Upper lobe of right lung (tissue), 1 donor: ENCODE measurements at places on chromosomes 6 and 20. TPM values are rescaled to one million over a fixed set of nuclear protein-coding genes. Genes with fewer than 3 reads are reported as not detected.

The CAGE1 gene
- total RNA-seq: not detected

DNA sequence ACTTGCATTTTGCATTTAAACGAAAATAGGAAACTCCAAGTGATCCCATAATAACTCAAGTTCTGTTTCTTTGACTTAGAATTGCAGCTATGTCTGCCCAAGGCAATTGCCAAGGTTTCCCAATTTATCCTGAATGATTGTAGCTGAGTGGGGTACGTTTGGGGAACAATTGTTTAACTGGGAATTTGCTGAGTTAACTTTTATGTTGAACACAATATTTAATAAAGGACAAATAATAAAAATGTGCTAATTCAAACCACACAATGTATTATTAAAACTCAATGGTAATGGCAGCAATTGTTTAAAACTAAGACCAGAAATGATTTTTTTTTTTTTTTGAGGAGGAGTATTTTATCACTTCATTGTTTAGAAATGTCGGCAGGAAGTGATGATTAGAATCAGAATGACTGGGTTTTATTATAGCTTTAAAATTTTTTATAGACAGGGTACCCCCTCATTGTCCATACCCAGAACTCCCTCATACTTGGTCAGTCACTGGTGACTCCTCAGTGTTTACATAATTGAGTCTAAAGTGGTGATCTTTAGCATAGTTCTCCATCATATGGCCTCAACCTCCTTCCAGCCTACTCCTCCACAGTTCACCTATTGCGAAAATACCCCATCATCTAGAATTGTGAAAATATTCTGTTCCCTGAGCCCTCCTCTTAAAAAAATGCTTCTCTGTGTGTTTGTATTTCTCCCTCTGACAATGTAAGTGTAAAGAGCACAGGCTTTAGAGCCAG is 389.2 kb upstream of the CITED2 start:
- peak overlapping the region; percentile 59 for H3K27ac ChIP-seq
- DNase-seq: no peak
- H3K4me1 ChIP-seq: peaks cover 27% of the 10 kb centered on the region

DNA sequence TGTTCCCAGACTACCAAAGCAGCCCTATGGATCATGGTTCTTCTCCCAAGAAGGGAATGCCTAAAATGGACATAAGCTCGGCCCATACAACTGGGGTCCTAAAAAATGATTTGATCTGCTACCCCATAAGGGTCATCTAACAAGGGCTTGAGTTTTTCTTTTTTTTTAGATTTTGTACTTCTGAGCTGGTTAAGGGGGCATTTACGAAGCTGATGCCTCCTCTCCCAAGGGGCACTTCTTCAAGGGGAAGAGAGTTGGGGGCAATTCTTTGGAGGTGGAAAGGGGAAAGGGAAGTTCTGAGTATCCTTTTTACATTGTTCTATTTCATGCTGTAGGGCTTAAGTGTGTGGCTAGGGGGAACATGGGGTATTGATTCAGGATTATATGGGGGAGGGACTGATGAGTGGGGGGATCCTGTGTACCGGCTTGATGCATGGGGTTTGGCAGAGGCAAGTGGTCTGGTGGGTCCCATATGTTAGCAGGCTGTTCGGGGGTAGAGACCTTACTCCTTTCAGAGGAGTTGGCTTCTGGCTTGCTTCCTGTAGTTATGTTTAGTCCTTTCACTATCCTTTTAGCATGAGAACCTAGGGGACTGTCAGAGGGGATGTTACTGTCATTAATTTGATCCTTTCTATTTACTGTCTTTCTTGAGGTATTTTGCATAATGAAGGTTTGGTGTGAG is 8.1 kb upstream of the ZNFX1 start:
- no peak overlapping the region for H3K4me3 ChIP-seq
- peaks cover 100% of the 10 kb centered on the region for H3K36me3 ChIP-seq
- DNase-seq: no peak
- H3K27ac ChIP-seq: no peak overlapping the region
- H3K27me3 ChIP-seq: no peaks in the 10 kb centered on the region
- H3K4me1 ChIP-seq: peaks cover 16% of the 10 kb centered on the region

DNA sequence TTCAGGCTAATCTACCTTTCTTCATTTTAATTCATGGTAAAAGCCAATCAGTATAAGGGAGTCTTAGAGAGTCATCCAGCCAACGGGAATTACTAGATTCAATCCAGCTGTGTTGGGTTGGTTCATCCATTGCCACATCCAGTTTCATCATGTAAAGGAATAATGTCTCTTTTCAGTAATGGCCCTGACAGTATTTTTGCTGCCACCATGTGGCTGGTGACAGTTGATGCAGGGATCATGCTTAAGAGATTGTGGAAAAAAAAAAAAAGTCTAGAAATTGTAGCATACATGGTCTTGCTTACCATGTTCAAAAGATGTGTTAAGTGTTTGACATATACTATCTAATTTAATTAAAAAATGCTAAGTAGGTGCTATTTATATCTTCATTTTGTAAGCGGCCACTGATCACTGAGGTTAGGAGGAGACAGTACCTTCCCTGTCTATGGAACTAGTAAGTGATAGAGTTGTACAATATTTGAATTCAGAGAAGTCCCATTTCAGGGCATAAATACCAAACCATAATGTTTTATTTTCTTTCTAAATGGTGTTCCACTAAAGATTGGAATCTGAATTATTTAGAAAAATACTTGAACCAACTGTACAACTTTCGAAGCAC is 135.9 kb downstream of the KHDRBS2 start:
- H3K4me3 ChIP-seq: no peak overlapping the region
- H3K27me3 ChIP-seq: no peaks in the 10 kb centered on the region
- H3K4me1 ChIP-seq: no peaks in the 10 kb centered on the region
- no peaks in the 10 kb centered on the region for H3K36me3 ChIP-seq
